ENCODE measurements at places on chromosomes 4 and X.

DNA sequence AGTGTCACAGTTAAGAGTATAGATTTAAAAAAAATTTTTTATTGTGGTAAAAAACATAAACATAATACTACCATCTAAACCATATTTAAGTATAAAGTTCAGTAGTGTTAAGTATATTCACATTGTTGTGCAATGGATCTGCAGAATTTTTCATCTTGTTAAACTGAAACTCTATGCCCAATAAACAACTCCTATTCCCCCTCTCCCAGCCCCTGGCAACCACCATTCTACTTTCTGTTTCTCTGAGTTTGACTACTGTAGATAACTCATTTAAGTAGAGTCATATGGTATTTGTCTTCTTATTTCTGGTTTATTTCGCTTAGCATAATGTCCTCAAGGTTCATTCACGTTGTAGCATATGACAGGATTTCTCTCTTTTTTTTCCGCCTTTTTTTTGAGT lies 112.4 kb downstream of the PTTG2 start:
- DNase-seq = no peak

DNA sequence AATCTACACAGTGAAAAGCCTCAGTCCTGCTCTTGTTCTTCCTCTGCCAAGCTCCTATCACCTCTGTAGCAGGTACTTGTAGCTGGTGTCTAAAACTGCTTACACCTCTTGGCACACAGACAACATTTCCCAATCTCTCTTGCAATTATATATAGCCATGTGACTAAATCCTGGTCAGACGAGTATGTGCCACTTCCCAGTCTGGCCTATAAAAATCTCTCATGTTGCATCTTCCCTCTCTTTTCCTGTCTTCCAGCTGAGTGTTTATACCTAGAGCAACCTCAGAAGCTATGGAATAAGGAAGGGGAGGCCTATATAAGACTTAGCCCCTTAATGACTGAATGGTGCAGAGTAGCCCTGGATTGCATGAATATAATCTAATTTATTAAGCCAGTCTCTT lies 105.8 kb downstream of the RNF150 start:
- DNase-seq = no peak

- no peak for DNase-seq
Observed at GRCh38 chr4:45399116-45399515, 672.8 kb upstream of the GNPDA2 start.

- no peak for DNase-seq
Observed at GRCh38 chrX:14753441-14753840, 119.4 kb downstream of the FANCB start.

- no peak for DNase-seq
Observed at GRCh38 chr4:87624698-87625097, 16.4 kb downstream of the DSPP start.

GRCh38 chr4:5998333-5998936 lies 19.8 kb downstream of the C4orf50 start:
- peak; percentile 47 for DNase-seq

DNA sequence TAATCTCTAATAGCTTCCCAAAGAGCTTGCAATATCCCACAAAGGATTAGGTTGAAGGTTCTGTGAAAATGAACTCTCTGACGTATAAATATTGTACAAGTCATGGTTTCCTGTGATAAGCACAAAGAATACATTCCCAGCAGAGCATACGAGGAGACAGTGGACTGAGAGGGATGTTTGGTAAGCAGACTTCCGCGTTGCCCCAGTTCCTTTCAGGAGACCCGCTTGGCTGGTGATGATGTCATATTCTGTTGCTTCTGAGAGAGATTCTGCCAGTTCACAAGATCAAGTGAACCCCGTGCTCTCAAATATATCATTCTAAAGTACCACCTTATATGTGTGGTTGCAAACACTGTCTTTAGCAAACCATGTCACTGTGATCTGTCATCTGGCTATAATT lies 323.9 kb upstream of the CASK start:
- no peak for DNase-seq

GRCh38 chr4:89294573-89295269 lies 12.9 kb downstream of the GPRIN3 start:
- DNase-seq = peak; percentile 85

DNA sequence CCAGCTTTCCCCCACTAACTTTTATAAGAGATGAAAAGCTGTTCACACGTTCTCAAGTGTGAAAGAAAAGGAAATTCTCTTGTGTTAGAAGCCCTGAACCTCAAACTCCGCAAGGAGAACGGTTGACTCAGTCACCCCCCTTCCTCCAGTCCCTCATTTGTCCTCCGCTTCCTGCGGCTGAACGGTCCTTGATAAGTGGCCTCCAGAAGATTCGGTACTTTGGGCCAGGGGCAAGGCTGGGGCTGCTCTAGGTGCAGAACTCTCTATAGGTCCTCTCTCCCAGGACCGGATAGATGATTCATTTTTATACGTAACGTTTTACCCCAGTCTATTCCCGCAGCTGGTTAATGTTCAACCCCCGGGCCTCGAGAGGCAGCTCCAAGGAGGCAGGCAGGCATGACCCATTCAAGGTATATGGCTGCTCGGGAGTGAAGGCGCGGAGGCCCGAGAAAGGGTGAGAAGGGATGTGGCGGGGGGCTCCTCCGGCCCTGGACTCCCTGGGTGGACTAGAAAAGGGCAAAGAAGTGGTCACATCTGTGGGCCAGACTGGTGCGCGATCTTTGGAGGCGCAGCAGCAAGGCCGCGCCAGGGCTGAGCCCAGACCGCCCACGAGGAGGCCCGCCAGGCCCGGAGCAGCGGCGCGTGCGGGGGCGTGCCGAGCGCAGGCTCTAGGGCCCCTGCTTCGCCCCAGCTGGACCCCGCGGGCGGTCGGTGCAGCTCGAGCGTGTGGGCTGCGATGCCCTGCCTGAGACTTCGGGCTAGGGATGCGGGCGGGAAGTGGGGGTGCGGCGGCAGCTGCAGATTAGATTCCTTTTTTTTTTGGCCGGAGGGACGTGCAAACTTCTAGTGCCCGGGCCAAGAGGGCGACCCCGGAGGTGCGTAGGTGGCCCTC lies 11.7 kb downstream of the PITX2 start:
- no peak for DNase-seq

GRCh38 chr4:43316813-43317212 lies 424.3 kb downstream of the GRXCR1 start:
- no peak for DNase-seq

DNA sequence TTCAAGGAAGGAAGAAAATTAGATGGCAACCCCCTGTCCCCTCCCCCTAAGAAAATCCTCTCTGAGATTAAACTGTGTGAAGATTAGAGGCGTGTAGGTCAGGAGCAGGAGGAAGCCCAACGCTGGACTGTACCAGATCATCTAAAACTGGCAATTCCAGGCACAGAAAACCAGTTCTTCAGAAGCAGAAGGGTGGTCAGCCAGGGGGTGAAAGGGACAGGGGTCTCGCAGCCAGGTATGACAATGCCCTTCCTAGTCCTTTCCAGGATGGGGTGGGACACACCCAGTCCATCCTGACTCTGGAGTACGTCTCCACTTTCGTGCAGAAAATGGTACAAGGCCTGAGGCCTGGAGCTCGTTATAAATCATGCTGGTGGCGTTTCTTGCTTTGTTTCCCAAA lies 3.3 kb upstream of the RHOH start:
- no peak for DNase-seq

DNA sequence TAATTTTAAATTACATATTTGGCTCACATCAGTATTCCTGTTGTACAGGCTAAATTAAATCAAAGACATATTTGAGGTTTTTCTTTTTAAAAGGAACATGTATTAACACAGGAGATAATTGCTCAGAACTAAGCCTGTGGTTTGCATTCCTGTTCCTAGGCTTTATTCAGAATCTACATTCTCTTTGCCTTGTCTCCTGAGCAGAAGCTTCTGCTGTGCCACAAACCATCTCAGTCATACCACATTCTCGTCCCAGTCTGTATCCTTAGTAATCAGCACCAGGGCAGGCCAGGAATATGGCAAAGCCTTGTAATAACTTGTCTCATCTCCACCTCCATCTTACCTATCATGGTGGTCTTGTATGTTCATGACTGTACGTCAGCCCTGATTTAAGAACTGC lies 162.8 kb downstream of the ARHGAP24 start:
- DNase-seq = no peak

DNA sequence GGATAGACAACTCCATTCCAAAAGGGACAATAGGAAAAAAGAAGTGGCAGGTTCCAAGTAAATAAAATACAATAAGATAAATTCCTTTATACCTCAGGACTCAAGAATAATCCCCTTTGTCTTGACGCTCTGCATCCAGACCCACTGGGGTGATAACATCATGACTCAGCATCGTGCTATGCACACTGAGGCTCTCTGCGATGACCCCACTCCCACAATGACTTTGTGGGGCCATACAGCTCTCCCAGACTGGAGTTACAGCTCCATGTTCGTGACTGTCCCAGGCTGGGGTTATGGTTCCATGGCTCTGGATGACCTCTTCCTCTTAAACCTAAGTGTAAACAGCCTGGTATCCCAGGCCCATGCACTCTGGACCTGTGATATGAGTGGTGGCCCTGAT lies 254.5 kb upstream of the ADGRL3 start:
- DNase-seq = no peak

DNA sequence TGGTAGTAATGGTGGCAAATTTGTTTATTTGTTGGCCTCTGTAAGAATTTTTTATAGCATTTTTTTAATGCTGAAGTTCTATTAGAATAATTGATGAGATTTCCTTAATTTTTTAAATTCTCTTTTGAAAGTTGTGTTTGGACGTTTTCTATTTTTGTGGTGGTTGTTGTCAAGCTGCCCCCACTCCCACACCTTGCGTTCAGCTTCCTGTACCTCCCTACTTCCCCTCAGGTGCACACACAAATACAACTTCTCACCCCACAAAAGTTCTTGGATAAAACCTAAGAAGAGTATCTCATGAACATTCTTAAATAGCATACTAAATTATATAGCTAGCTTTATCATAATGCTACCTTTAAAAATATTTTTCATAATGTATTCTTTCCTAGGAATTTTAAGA lies 38.7 kb downstream of the EXOC1 start:
- DNase-seq = no peak

- no peak for DNase-seq
Observed at GRCh38 chrX:26822448-26822847, 606.5 kb downstream of the MAGEB5 start.

DNA sequence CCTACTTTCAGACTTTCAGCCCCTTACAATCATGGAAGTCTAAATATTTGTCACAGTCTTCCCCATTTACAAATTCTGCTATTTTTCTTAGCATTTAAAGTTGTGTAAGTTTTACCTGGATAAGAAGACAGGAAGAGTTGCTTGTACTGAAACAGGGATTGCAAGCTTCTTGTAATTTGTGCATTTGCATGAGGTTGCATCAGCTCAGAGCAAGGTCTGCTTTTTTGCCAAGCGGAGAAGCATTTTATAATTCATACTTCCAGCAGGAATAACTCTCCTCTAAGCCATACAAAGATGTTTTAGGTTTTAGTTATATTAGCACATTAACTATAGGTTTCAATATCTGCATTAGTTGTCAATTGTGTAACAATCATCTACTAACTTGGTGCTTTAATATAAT lies 922.0 kb upstream of the PABPC4L start:
- DNase-seq = no peak

GRCh38 chr4:67327245-67328017 lies 217.9 kb downstream of the CENPC start:
- peak; percentile 68 for DNase-seq

- no peak for DNase-seq
Observed at GRCh38 chr4:164725066-164725465, 28.9 kb upstream of the SMIM31 start.

DNA sequence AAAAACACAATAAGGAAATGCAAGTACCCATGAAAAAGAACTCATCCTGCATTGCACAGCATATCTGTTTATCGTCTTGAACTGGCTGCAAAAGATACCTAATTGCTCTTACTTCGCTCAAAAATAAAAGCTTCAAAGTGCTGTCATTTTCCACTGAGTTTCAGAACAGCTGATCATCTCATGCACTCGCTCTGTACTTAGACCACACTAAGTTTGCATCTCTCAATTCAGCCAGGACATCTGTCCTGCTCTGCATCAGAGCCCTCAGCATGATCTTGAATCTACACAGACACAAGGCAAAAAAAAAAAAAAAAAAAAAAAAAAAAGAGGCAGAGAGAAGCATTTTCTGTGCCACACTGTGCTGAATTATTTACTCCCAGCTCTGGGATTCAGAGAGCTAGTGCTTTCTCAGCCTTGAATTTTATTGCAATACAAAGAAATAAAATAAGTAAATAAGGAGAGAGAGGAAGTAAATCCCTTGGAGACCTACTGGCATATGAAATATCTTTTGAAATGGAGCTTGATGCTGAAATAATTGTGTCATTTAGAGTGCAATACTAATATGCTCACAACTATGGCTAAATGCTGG lies 81.3 kb downstream of the PPP1R2C start:
- no peak for DNase-seq

DNA sequence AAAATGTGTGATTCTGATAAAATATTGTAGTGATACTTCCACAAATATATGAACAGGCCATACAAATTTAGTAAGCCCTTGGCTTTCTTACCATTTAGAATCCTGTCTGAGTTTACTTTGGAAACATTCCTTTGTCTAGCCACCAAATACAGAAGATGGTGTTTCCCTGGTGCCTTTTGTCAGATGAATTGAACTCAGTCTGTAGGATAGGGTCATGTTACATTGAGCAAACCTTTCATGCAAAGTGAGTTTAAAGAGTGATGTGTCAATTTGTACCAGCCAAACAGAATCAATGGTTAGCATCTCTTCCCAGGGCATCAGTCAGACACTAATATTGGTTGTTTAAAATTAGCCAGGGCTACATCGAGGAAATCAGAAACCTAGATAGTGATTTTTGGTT lies 1443.4 kb downstream of the ARAP2 start:
- DNase-seq = no peak

DNA sequence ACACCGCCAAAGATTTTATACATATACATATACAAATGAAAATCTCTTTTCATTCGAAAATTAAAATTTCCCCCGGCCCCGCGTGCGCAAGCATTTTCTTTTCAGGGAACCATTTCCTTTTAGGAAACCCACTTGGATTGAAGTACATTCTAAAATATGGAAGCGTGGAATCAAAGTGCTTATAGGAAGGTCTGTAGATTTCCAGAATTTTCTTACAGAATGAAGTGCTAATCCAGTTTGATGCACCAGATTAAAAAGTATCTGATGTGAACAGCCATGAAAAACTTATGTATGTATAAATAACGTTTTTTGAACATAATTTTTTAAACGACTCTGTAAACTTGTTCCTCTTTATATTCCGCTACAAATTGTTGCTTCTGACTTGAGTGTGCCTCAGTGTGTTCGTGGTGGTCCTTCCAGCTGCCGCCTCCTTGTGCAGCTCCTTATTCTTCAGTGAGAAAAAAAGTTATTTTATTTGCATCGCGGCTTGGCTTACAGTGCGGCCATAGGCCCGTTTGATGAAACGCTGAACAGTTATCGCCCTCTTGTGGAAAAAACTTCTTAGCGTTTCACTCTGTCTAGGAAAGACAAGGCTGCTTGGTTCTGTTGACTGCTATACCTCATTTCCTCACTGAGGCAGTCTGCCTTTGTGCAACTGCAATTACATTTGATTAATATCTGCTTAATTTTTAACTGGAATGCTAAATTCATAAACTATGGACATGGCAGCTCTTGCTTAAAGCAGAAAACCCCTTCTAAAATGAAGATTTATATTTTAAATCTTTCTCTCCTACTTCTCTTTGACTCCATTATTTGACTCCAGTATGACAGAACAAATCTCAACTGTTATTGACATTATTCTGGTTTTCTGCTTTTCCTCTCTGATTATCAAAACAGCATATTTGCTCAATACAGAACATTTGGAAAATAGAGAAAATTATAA lies 4.7 kb upstream of the NKX6-1 start:
- peak; percentile 13 for DNase-seq

- no peak for DNase-seq
Observed at GRCh38 chr4:154631828-154632227, 19.4 kb upstream of the FGG start.

- peak; percentile 11 for DNase-seq
Observed at GRCh38 chrX:47628982-47629381, 748 bp downstream of the CFP start.

GRCh38 chr4:184822356-184822755 lies 3.4 kb downstream of the ACSL1 start:
- no peak for DNase-seq
